ENCODE measurements at places on chromosomes 4 and X.

DNA sequence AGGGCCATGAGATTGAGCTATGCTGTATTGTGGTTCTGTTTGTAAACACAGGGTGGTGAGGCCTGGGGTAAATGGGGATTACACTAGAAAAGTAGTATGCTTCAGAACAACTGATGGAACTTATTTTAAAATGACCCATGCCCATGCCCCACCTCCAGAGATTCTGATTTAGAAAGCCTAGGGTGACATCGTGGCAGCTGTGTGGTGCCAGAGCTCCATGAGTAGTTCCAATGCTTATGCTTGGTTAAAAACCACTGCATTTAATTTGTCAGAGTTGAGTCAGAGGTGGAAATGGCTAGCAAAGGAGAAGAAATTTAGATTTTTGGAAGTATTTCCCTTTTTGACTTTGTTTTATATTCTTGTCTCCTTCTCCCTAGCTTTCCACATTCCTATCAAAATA lies 63.4 kb upstream of the PDE5A start:
- DNase-seq = no peak

DNA sequence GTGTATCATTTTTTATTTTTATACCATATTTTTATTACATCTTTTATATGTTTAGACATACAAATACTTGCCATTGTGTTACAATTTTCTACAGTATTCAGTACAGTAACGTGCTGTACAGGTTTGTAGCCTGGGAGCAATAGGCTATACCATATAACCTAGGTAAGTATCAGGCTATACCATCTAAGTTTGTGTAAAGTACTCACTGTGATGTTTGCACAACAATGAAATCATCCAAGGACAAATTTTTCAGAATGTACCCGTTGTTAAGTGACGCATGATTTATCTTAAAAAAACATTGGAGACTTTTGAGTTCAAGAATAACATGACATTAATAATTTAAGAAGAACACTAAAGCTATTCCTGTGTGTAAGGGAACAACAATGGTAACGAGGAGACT lies 96.0 kb upstream of the LEF1 start:
- no peak for DNase-seq

DNA sequence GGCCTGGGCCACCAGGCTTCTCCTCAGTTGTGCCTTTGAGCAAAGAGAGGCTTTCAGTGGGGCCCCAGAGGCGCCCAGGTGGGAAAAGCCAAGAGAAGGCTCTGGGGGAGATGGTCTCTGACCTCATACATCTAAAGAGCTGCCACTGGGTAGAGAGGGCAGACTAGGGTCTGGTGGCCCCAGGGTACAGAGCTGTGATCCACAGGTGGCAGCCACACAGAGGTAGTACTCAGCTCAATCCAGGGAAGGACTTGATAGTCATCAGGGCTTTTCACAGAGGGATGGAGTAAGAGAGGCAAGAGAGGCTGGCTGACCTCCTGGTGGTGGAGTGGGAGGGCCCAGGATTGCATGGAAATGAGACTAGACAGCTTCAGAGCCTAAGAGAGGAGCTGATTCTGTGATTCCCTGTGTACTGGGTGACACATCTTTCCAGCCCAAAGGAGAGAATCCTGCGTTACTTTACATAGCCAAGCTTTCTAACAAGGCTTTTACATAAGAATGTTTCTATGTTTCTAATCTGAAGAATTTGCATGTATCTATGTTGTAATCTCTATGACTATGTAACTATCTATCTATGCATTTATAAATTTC lies 53.2 kb upstream of the PJA1 start:
- DNase-seq = no peak

DNA sequence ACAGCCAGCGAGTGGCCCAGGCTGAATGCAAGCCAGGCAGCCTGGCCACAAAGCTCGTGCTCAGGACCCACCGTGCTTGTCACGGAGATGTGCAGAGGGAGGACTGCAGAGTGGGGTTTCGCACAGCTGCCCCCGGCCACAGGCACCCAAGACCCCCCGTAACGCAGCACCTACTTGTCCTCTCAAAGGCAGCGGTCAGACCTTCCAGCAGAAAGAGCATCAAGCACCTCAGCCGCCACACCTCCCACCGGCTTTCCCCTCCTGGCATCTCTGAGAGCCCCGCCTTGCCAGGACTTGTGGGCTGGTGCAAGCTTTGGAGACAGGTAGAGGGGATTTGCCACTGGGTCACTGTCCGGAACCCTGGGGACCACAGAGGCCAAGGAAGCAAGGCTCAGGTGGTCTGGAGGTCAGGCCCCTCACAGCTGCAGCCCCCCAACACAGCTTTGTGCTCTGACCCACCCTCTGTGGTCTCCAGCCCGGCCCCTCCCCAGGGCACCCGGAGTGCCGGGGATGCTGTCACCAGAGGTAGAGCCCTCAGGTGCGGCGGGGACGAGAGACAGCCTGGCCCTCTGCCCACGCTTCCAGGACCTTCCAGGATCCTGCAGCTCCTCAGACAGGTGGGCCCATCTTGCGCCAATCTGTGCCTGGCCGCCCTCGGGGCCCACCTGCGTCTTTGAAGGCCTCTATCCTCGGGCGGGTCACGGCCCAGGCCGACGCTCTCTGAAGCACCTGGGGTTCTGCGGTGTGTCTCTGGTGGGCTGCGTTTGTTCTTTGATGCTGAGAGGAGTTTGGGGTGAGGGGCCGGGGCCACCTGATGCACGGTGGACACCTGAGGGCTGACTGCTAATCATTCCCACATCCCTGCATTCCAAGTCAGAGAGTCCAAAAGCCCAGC lies 34.4 kb upstream of the HMX1 start:
- no peak for DNase-seq

DNA sequence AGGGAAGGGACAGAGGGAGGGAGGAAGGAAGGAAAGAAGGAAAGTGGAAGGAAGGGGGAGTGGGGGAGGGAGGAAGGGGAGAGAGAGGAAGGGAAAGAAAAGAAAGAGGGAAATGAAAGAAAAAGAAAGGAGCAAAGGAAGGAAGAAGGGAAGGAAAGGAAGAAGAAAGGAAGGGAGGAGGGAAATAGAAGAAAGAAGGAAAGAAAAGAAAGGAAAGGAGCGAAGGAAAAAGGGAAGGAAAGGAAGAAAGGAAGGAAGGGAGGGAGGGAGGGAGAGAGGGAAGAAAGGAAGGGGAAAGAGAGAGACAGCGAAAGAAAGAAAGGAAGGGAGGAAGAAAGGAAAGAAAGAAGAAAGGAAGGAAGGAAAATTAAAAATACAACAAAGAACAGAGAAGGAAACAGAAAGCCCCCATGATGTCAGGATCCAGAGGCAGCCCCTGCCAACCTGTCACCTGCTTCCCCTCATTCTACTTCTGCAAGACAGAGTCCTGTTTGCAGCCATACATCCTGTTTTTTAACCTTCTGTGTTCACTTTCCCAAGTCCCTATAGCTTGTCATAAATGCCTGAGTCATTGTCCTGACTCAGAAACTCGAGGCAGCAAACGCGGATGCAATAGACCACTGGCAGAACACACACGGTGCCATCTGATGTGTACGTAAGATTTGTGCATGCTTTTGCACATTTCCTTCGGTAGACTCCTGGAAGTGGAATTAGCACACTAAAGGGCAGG lies 77.0 kb upstream of the C4orf50 start:
- DNase-seq = no peak

Data from stimulated activated CD4-positive, alpha-beta T cell treated with anti-CD3 and anti-CD28 coated beads, Interleukin-12 subunit alpha, Interleukin-12 subunit beta, amount 100 ng/mL, for 48 hours (primary cell).